ENCODE measurements at places on chromosomes 4 and X.

DNA sequence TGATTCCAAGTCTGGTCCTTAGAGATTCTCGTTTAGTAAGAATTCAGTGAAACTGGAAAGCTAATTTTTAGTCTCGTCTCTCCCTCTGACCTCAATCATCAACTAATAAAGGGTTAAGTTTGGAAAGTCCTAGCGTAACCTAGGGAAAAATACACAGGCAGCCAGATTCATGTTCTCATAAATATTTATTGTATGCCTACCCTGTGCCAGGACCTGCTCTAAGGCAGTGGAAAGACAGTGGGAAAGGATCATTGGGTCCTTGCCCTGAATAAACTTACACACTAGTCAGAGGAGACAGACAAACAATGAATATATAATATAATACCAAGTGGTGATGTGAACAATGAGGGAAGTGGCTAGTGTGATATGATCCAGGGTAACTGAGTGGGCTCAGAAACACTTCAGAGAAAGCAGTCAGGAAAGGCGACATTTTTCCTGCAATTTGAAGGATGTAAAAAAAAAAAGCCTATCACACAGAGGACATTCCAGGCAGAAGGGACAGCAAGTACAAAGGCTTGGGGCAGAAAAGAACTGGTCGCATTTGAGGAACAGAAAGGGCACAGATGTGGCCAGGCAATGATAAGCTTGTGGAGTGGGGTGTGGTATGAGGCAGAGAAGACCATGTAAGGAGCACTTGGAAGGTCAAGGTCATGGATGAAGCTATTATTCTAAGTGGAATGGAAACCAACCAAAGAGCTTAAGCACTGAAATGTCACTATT is 128.8 kb downstream of the AMELX start:
- no peak for DNase-seq

GRCh38 chrX:43644124-43644701 is 11.9 kb upstream of the MAOA start:
- no peak for DNase-seq

DNA sequence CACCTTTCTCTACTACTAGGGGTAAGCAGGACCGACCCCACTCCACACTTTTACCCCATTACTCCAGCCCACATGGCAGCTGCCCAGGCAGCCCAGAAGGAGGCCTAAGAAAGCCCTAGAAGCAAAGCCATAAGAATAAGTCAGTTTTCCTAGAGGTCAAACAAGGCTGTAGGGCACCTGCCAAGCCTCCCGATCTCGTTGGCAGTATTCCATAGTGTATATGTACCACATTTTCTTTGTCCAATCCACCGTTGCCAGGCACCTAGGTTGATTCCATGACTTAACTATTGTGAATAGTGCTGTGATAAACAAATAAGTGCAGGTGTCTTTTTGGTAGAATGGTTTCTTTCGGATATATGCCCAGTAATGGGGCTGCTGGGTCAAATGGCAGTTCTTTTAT is 54.2 kb downstream of the RHOXF2B start:
- no peak for DNase-seq

- DNase-seq, result no peak
Measured at GRCh38 chrX:104745152-104745551, 179.2 kb downstream of the IL1RAPL2 start.

Measured in progenitor cell of endocrine pancreas (in vitro differentiated cells).